OCI-LY7 (cell line): ENCODE measurements at places on chromosomes 2 and 18.

DNA sequence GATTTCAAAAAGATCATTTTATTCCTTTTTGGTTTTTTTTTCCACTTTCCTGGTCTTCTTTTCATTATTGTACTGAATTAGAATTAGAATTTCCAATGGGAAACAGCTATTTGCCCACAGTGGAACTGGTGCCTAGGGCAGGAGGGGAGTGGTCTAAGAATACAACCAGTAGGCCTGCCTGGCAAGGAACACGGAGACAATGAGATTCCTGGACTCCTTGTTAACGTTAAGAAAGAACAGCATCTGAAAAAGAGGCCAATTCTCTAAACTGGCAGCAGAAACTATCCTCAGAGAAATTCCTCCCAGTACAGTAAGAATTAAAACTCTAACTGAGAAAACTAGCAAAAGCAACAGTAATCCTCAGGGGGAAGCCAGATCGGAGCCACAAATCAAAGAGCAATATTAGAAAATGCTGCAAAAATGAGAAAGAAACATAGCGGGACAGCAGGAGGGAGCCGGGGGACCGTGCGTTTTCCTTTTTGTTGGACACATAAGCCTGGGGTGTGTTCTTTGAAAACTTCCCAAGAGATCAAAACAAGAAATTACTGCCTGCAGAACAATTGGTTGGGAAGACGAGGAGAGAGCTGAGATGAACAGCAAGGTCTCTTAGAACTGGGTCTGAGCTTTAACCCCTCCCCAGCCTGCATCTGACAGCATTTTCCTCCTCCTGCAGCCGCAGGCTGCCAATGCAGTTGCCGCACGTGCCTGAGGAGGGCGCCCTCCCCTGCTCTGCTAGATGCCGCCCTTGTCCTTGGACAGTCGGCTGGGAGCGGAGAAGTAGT lies 776.0 kb downstream of the TSN start:
- DNase-seq: no peak

- DNase-seq: no peak
Measured at GRCh38 chr2:219444566-219445091, 10.0 kb downstream of the SPEG start.

GRCh38 chr2:127986548-127987079 lies 41.2 kb downstream of the SAP130 start:
- no peak for DNase-seq

- no peak for DNase-seq
Measured at GRCh38 chr2:4916094-4916493, 776.1 kb upstream of the SOX11 start.

DNA sequence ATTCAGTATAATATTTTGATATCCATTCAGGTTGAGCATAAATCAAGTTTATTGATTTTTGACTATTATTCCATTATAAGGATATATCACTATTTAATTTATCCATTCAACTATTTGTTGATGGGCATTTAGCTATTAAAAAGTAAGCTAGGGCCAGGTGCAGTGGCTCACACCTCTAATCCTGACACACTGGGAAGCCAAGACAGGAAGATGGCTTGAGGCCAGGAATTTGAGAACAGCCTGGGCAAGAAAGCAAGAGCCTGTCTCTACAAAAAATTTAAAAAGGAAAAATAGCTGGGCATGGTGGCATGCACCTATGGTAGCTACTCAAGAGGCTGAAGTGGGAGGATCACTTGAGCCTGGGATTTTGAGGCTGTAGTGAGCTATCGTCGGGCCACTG lies 183.5 kb downstream of the HNMT start:
- no peak for DNase-seq

GRCh38 chr2:154908327-154908726 lies 209.8 kb downstream of the KCNJ3 start:
- DNase-seq: no peak

DNA sequence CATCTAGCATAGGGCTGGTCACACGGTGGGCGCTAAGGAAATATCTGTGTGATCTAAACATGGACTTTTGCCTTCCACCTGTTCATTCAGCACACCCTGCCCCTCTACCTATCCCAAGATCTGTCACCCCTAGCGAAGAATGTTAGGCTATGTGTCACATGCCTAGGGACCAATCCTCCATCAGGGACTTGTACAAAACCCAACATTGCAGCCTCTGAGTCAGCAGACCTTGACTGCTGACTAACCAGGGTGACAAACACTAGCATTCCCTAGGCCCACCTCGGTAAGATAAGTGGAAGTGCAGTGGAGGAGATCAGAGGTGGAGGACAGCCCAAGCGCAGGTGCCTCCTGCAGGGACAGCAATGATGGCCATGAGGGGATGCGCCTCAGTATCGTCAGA lies 99.2 kb downstream of the SOX11 start:
- no peak for DNase-seq

GRCh38 chr18:10242936-10243680 lies 211.3 kb upstream of the APCDD1 start:
- no peak for DNase-seq

GRCh38 chr2:230179907-230180306 lies 39.9 kb downstream of the SP110 start:
- no peak for DNase-seq

GRCh38 chr2:3633982-3634595 lies 23.9 kb upstream of the ALLC start:
- DNase-seq: no peak

GRCh38 chr2:68432696-68433658 lies 34.1 kb downstream of the FBXO48 start:
- DNase-seq: no peak

- DNase-seq: no peak
Measured at GRCh38 chr2:223297788-223298187, 245.8 kb downstream of the KCNE4 start.

DNA sequence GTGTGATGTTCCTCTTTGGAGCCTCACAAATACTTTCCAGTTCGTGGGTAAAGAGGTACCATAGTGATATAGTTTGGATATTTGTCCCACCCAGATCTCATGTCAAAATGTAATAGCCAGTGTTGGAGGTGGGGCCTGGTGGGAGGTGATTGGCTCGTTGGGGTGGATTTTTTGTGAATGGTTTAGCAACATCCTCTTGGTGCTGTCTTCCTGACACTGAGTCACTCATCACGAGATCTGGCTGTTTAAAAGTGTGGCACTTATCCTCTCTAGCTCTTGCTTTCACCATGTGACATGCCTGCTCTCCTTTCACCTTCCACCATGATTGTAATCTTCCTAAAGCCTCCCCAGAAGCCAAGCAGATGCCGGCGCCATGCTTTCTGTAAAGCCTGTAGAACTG lies 3.0 kb upstream of the CCDC93 start:
- no peak for DNase-seq

DNA sequence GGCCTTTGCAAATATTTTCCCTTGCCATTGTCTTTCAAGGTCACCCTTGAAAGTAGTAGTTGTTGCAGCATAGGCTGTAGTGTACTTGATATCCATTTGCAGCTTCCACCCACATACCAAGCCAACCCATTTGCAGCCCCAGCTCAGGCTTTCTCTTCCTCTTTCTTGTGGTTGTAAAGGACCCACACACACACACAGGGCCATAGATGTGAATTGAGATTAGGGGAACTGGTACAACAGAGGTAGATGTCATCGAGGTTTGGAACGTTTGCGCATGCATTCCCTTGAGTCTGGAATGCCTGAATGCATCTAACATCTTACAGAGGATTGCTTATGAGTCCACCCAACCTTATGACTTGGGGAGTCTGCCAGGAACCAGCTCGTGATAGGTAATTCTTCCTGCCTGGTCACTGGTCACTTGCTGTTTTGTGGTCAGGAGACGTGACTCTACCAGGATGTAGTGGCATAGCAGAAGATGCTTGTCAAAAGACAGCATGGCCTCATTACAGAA lies 91.9 kb downstream of the MRPS9 start:
- no peak for DNase-seq

DNA sequence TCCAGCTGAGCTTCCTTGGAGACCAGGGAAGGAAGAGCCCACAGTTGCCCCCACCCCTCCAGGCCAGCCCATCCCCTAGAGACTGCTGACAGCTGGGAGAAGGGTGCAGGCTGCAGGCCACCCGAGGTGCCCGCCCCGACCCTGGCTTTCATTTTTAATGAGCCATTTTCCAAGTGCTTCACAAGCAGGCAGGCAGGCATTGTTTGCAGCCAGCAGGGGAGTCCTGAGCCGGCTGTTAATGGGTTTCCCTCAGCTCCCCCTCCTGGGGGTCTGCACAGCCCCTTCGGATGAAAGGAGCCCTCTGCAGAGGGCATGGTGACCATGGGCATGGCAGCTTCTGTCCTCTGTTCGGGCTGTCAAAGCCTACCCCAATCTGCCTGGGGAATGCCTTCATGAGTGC lies 94.5 kb downstream of the ZBTB7C start:
- DNase-seq: no peak

DNA sequence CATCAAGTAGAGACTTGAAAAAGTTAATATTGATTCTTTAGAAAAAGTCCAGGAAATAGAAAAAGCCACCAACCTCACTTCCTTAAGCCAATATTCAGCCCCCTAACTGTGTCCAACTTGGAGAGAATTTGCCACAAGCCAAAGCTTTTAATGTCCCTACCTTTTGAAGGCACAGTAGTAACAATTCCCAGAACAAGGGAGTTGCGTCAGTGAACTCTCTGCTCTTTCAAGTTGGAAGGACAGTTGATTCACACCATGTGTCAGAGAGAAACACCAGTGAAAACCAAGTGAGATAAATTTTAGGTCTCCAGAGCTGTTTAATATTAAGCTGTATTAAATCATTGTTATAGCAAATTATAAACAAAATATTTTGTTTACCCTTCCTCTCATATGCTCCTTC lies 66.1 kb downstream of the EXOC6B start:
- no peak for DNase-seq

- DNase-seq: no peak
Measured at GRCh38 chr18:31203096-31203793, 40.6 kb upstream of the DSC1 start.

GRCh38 chr18:33901894-33902512 lies 322.7 kb downstream of the NOL4 start:
- peak; percentile 43 for DNase-seq

DNA sequence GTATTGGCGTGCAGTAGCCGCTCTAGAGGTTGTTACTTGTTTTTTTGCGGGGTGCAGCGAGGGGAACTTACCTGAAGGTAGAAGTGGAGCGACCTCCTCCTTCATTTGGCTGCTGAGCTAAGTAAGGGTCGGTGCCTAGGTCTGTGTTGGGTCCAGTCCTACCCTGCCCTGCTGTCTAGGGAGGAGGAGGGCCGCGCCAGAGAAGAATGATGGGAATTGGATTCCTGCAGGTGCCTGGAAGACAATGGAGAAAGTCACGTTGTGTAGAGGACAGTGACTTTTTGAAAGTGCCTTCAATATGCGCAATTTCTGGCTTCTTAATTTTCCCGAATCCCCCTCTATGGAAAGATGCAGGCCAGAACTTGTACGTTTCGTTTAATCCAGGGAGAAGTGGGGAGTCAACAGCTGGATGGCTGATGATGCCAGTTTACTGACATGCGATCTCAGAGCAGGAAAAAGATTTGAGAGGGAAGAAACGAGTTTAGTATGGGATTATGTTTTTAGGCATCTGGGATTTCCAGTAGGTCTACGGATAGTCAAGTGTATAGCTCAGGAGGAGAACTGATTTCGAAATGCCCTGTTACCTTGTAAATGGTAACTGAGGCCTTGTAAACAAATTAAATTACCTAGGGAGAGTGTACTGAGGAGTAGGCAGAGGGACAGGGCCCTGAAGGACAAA lies 653 bp downstream of the MRPS9 start:
- DNase-seq: no peak

GRCh38 chr18:56115071-56116015 lies 523.0 kb downstream of the TXNL1 start:
- no peak for DNase-seq

DNA sequence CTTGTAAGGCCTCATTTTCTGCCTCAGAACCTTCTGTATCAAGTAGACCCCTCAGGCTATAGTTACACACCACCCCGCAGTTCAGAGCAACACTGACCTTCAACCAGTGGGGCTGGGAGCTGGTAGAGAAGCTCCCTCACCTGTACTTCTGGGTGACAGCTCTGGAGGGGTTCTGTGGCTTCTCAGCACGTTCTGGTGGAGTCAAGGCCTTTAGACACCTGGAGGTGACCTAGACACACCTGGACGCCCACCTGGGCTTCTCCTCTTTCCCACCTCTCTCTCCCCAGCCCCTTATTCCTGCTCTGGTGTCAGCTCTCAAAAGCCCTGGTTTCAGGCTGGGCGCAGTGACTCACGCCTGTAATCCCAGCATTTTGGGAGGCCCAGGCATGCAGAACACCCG lies 7.3 kb upstream of the CIB4 start:
- no peak for DNase-seq

- DNase-seq: no peak
Measured at GRCh38 chr2:204503869-204504268, 41.4 kb upstream of the PARD3B start.

GRCh38 chr2:55108456-55109160 lies 58.4 kb upstream of the RTN4 start:
- DNase-seq: no peak

DNA sequence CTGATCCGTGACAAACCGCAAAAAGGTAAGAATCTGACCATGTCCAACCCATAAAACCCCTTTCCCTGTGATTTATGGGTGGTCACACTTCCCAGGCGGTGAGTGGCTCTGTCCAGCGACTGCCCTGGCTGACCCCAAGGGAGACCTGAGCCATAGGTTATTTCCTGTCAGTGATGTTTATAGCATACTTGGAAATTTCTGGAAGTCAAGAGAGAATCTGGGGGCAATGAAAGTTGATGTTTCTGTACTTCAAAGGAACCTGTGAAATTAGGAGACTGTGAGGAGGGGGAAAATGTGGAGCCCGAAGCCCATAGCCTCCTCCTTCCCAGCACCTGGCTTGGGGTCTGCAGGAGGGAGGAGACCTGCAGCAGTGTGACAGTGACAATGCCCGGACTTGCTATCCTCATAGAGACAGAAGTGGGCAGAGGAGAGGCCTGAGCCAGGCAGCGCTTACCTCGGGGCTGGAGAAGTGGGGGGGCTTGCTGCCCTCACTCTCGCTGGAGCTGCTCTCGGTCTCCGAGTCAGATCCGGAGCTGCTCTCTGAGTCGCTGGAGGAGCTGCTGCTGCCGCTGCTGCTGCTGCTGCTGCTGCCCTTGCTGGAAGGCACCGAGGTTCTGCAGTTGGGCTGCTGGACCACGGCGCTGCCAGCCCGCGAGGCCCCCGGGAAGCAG lies 111.3 kb upstream of the REV1 start:
- no peak for DNase-seq

GRCh38 chr2:38497670-38498037 lies 105.1 kb downstream of the HNRNPLL start:
- no peak for DNase-seq

GRCh38 chr18:70428439-70428838 lies 139.6 kb downstream of the SOCS6 start:
- DNase-seq: no peak

GRCh38 chr18:36214811-36215210 lies 27.5 kb downstream of the MOCOS start:
- DNase-seq: no peak

- no peak for DNase-seq
Measured at GRCh38 chr2:72011370-72011689, 136.3 kb downstream of the CYP26B1 start.

GRCh38 chr2:63301481-63301880 lies 250.9 kb downstream of the OTX1 start:
- DNase-seq: peak; percentile 23
